ENCODE measurements at places on chromosomes 5 and 9. TPM values are rescaled to one million over a fixed set of nuclear protein-coding genes. Genes with fewer than 3 reads are reported as not detected.

GRCh38 chr9:134321946-134322741 is 4.1 kb upstream of the RXRA start:
- H3K27me3 ChIP-seq, result no peaks in the 10 kb centered on the region
- no peaks in the 10 kb centered on the region for H3K36me3 ChIP-seq
- peaks cover 11% of the 10 kb centered on the region for H3K4me1 ChIP-seq

CSF2 gene
- not detected for total RNA-seq

PTGR1 gene
- 20.2 TPM for total RNA-seq

GRCh38 chr5:143601917-143602333 is 198.4 kb upstream of the NR3C1 start:
- DNase-seq, result no peak
- no peaks in the 10 kb centered on the region for H3K27me3 ChIP-seq
- H3K36me3 ChIP-seq, result no peaks in the 10 kb centered on the region
- no peaks in the 10 kb centered on the region for H3K4me1 ChIP-seq
- no peak overlapping the region for H3K4me3 ChIP-seq
- no peak overlapping the region for H3K27ac ChIP-seq

GRCh38 chr5:172143875-172144274 is 44.1 kb downstream of the STK10 start:
- no peak overlapping the region for H3K27ac ChIP-seq
- no peak for DNase-seq
- H3K4me3 ChIP-seq, result no peak overlapping the region
- H3K27me3 ChIP-seq, result no peaks in the 10 kb centered on the region
- no peaks in the 10 kb centered on the region for H3K36me3 ChIP-seq
- H3K4me1 ChIP-seq, result no peaks in the 10 kb centered on the region

DNA sequence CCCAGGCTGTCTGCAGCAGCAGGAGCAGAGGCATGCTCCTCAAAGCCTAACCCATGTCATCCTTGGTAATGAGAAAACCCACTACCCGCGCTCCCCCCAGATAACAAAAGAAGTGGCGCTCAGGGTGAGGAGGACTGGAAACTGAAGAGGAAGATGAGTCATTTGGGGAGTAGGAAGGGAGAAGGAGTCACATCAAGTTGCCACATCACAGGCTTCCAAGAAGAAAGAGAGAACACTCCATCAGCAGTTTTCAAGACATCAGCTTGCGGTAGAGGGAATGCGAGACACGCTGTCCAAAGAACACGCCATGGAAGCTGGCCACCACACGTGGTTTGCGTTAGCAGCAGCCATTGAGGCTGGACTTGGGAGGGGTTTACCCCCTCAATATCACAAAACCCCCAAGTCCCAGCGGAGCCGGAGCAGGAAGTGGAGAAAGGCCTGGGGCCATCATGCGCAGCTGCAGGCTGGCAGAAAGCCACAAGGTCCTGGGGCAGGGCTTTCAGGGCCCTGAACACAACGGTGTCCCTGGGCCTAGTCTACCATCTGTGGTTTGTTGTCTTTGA is 41.5 kb downstream of the SH3PXD2B start:
- H3K27me3 ChIP-seq, result no peaks in the 10 kb centered on the region
- peaks cover 32% of the 10 kb centered on the region for H3K4me1 ChIP-seq
- H3K36me3 ChIP-seq, result no peaks in the 10 kb centered on the region
- no peak overlapping the region for H3K27ac ChIP-seq

GRCh38 chr5:139094154-139095131 is 103.7 kb downstream of the SIL1 start:
- no peak for DNase-seq
- no peak overlapping the region for H3K27ac ChIP-seq
- H3K36me3 ChIP-seq, result no peaks in the 10 kb centered on the region
- H3K4me3 ChIP-seq, result no peak overlapping the region
- no peaks in the 10 kb centered on the region for H3K4me1 ChIP-seq

GRCh38 chr5:113771483-113771882 is 258.0 kb downstream of the YTHDC2 start:
- no peak for DNase-seq
- no peak overlapping the region for H3K27ac ChIP-seq
- no peak overlapping the region for H3K4me3 ChIP-seq

ERBIN gene
- 61.5 TPM for total RNA-seq

DNA sequence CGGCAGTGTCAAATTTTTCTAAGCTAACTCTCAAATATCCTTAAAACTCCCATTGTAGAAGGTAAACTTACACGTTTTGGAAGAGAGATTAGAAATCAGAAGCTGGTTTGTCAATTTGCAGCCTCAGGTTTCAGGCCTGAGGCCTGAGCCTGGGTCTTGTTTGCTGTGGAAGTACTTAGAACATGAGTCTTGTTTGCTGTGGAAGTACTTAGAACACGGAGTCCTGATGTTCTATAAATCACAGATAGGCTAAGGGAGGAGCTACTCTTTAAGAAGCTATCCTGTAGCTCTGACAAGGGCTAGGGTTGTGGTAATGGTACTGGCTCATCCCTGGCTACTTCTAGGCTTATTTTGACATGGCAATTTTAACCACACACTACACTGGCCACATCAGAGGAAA is 97.8 kb downstream of the FBXW11 start:
- H3K27ac ChIP-seq, result no peak overlapping the region
- DNase-seq, result no peak
- H3K4me1 ChIP-seq, result peaks cover 14% of the 10 kb centered on the region
- H3K27me3 ChIP-seq, result no peaks in the 10 kb centered on the region
- H3K4me3 ChIP-seq, result no peak overlapping the region
- H3K36me3 ChIP-seq, result no peaks in the 10 kb centered on the region

DNA sequence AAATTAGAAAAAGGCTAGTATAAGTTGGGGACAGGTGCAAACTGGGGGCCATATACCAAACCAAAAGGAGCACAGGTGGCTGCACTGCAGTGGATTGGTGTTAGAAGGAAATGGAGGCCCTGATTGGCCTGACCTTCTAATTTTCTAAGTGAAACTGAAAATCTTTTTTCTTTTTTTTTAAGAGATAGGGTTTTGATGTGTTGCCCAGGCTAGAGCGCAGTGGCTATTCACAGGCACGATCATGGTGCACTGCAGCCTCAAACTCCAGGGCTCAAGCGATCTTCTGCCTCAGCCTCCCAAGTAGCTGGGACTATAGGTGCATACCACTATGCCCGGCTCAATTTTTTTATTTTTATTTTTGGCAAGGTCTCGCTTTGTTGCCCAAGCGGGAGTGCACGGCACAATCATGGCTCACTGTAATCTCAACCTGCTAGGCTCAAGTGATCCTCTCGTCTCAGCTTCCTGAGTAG is 9.8 kb upstream of the CCDC69 start:
- no peak overlapping the region for H3K27ac ChIP-seq
- H3K4me1 ChIP-seq, result peaks cover 17% of the 10 kb centered on the region
- H3K27me3 ChIP-seq, result no peaks in the 10 kb centered on the region
- no peak overlapping the region for H3K4me3 ChIP-seq
- no peaks in the 10 kb centered on the region for H3K36me3 ChIP-seq
- no peak for DNase-seq

SLC22A5 gene
- total RNA-seq, result 24.9 TPM

RNF20 gene
- total RNA-seq, result 24.7 TPM

DNA sequence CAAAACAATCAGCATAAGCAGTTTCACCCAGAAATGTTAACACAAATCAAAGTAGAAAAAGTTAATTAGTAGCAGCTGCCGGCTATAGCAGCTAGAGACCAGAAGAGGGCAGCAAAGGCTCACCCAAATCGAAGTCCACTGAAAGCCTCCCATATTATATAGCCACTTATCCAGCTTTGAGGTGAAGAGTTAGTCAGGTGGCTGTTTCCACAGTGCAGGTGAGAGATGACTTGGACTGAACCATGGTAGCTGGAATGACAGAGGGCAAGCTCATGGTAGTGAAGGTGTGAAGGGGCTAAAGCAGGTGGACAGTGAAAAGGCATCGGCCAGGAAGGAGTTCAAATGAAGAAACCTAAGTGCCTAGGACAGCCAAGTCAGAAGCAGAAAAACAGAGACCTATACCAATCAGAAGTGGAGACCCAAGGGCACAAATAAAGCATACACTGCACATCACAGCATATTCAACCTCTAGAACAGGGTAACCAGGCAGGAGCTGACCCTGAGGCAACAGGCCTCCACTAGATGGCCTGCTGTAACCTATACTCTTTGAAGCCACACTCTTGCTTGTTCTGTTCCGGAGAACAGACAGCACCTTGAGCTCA is 7.2 kb upstream of the RNF38 start:
- DNase-seq, result no peak
- no peaks in the 10 kb centered on the region for H3K36me3 ChIP-seq
- no peak overlapping the region for H3K4me3 ChIP-seq
- no peak overlapping the region for H3K27ac ChIP-seq

GRCh38 chr5:983238-983524 is 25.4 kb upstream of the NKD2 start:
- H3K4me3 ChIP-seq, result no peak overlapping the region
- no peaks in the 10 kb centered on the region for H3K36me3 ChIP-seq
- DNase-seq, result no peak
- no peaks in the 10 kb centered on the region for H3K4me1 ChIP-seq
- H3K27ac ChIP-seq, result no peak overlapping the region

- no peak overlapping the region for H3K4me3 ChIP-seq
- DNase-seq, result no peak
- H3K27ac ChIP-seq, result no peak overlapping the region
Observed at GRCh38 chr5:173612948-173613347, 3.5 kb downstream of the BOD1 start.

DNA sequence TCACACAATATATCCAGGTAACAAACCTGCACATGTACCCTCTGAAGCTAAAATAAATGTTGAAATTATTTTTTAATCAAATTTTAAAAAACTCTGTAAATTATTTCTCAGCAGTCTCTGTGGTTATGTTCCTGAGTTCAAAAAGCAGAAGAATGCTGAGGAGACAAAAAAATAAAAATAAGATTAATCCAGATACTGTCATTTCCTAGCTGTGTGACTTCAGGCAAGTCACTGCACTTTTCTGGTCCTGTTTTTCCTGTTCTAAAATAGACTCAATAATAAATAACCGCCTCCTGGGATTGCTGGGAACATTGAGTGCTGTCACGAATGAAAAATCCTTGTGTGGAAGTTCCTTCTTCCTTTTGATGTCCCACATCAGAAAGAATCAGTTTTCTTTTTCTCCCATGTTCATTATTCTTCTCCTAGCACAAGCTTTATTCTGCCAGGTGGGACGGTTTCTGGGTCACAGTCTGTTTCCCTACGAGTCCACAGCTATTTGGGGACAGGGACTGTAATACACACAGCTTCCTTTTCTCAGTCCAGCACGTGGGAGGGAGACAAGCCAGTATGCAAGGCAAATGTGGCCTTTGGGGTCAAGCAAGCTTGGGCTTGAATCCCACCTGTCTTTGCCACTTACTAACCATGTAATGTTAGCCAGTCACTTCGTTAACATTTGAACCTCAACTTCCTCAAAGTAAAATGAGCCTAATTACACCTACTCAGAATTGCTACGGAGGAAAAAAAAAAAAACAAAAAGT is 156.9 kb downstream of the TRIM32 start:
- no peaks in the 10 kb centered on the region for H3K36me3 ChIP-seq
- H3K27ac ChIP-seq, result no peak overlapping the region
- no peaks in the 10 kb centered on the region for H3K27me3 ChIP-seq
- no peak for DNase-seq
- no peak overlapping the region for H3K4me3 ChIP-seq

PCDHGB2 gene
- 13.4 TPM for total RNA-seq

SLC4A9 gene
- not detected for total RNA-seq

OLFM1 gene
- total RNA-seq, result 14.5 TPM

GRCh38 chr5:14250748-14251701 is 107.9 kb downstream of the TRIO start:
- DNase-seq, result no peak
- no peak overlapping the region for H3K4me3 ChIP-seq
- peaks cover 34% of the 10 kb centered on the region for H3K4me1 ChIP-seq
- no peaks in the 10 kb centered on the region for H3K27me3 ChIP-seq

IRX2 gene
- total RNA-seq, result 0.54 TPM

GRCh38 chr9:38018958-38019602 is 49.9 kb downstream of the SHB start:
- peaks cover 51% of the 10 kb centered on the region for H3K4me1 ChIP-seq
- no peaks in the 10 kb centered on the region for H3K27me3 ChIP-seq
- H3K4me3 ChIP-seq, result no peak overlapping the region

- no peak overlapping the region for H3K27ac ChIP-seq
- no peaks in the 10 kb centered on the region for H3K36me3 ChIP-seq
- DNase-seq, result no peak
- no peaks in the 10 kb centered on the region for H3K27me3 ChIP-seq
- no peak overlapping the region for H3K4me3 ChIP-seq
Observed at GRCh38 chr5:71943874-71944273, 163.4 kb upstream of the MAP1B start.

DNA sequence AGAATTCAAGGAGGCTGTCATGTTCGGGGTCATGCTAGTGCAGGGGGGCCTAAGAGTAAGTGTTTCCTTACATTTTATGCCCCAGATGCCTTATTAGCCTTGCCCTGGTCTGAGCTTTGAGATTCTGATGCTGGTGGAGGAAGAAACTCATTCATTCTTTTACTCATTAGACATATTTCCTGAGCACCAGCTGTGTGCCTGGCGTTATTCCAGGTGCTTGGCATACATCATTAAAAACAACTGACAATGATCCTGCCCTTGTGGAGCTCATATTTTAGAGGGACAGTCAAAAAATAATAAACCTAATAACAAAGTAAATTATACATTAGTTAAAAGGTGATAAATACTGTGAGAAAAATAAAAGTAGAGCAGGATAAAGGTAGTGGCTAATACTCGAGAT is 138.9 kb upstream of the SGCD start:
- DNase-seq, result no peak
- H3K27me3 ChIP-seq, result no peaks in the 10 kb centered on the region
- H3K27ac ChIP-seq, result no peak overlapping the region
- no peaks in the 10 kb centered on the region for H3K36me3 ChIP-seq
- H3K4me1 ChIP-seq, result peaks cover 12% of the 10 kb centered on the region

- no peaks in the 10 kb centered on the region for H3K36me3 ChIP-seq
- H3K27me3 ChIP-seq, result no peaks in the 10 kb centered on the region
- no peaks in the 10 kb centered on the region for H3K4me1 ChIP-seq
Observed at GRCh38 chr5:160646033-160646432, 206.0 kb downstream of the ATP10B start.

SLC1A3 gene
- total RNA-seq, result 44.7 TPM

PIP5K1B gene
- total RNA-seq, result 3.9 TPM

DNA sequence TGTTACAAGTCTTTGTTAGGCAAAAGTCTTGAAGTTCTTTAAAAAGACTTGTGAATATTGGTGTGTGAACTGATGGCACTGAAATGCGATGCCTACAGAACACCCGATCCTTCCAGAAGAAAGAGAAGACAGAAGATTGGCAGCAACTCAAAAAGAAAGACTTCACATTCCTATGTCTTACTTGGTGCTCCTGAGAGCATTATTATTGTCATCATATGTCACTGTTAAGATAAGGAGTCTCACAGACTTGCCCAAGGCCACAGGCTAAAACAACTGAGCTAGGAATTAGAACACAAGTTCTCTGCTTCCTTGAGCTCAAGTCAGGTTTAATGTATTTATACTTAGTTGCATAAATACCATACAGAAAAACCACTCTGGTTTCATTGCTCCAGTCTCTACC is 198.0 kb downstream of the PARP8 start:
- no peak overlapping the region for H3K27ac ChIP-seq
- H3K4me1 ChIP-seq, result peaks cover 4% of the 10 kb centered on the region
- no peak overlapping the region for H3K4me3 ChIP-seq
- DNase-seq, result no peak

FGF1 gene
- total RNA-seq, result 56.7 TPM

PAEP gene
- not detected for total RNA-seq

Measured in thoracic aorta (tissue), 2 donors.